ENCODE measurements at places on chromosomes 1 and 21. TPM values are rescaled to one million over a fixed set of nuclear protein-coding genes. Genes with fewer than 3 reads are reported as not detected.

The C1orf87 gene
- total RNA-seq: 1.7 TPM

The HENMT1 gene
- total RNA-seq: 5.6 TPM

The SNX7 gene
- 14.8 TPM for total RNA-seq

The ZNF593 gene
- total RNA-seq: 22.6 TPM

DNA sequence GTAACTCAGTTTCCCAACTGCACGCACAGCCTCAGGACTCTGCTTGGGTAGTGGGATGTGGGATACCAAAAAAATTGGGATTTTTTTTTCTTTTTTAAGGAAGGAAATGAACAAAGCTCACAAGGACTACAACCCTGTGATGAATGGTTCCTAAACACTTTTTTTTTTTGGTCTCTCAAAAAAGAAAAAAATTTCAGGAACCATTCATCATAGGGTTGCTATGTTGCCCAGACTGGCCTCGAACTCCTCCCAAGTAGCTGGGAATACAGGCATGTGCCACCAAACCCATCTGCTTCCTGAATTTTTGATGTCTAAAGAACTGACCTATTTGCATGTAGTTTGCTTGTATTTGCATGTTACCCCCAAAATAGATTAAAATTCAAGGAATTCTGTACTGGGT, 6.8 kb downstream of the MINDY1 start:
- DNase-seq: no peak

- no peak for DNase-seq
These were observed 910 bp upstream of the ANKRD65 start for GRCh38 chr1:1421907-1422464.

DNA sequence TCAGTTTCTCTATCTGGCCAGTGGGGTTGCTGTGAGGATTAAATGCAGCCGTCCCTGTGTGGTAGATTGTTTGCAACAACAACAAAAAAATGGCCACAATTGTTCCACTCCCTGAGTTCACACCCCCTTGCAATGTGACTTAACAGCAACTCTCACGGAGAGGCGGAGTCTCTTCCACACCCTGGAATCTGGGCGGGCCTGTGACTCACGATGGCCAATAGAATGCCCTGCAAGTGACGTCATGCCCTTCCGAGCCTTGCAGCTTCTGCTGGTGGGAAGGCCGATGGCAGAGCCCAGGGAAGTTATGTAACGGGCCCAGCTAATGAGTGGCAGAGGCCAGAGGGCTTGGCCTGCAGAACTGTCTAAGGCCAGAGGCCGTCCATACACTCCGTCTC, 87.9 kb downstream of the RIPK4 start:
- peak; percentile 95 for DNase-seq

DNA sequence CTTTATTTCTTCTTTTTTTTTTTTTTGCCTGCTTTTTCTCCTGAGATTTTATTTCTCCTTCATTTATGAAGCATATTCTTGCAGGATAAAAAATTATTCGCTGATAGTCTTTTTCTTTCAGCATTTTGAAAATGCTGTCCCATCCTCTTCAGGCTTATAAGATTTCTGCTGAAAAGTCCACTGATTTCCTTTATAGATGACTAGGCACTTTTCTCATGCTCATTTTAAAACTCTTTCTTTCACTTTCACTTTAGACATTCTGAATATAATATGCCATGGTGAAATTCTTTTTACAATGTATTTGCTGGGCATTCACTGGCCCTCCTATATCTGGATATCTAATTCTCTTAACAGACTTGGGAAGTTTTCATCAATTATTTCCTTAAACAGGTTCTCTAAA, 25.5 kb upstream of the GTF2B start:
- DNase-seq: no peak

DNA sequence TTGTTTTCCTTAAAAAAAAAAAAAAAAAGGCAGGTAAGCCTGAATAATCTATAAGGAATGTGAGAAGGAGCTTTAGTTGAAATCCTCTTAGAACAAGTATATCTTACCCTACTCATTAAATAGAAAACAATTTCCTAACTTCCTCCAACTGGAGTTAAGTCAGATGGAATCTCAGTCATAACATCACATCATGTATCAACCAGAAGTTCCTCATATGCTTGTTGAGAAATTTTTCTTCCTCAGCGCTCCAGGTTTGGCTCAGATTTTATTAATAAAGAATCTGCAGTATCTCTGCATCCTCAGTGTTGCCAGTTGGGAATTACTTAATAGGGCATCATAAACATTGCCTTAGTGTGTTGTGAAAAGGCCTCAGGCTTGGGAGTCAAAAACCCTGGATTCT, 37.6 kb downstream of the DUSP10 start:
- no peak for DNase-seq

- DNase-seq: no peak
These were observed 31.9 kb downstream of the PDC start for GRCh38 chr1:186429017-186429416.

GRCh38 chr1:23977854-23978191, 2.3 kb downstream of the SRSF10 start:
- no peak for DNase-seq

DNA sequence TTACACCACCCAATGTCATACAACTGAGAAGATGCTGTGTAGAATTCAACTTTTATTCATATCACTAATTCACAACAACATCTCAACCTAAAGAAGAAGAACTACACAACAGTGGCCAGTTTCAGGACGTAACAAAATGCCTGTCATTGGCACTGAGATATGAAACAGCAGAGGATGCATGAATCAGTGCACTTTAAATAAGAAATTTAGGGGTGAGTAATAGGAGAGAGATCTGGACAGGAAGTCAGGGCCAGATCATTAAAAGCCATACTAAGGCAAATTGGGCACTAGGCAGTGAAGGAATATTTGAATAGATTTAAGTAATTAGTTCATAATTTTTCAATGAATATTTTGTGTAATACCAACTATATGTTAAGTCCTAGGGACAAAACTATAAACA, 510.5 kb downstream of the PLPP3 start:
- DNase-seq: no peak

GRCh38 chr1:183279835-183280234, 93.8 kb downstream of the LAMC2 start:
- DNase-seq: peak; percentile 83

- DNase-seq: no peak
These were observed 793.2 kb downstream of the PLA2G4A start for GRCh38 chr1:187621951-187622350.

- no peak for DNase-seq
These were observed 233.3 kb upstream of the C1orf174 start for GRCh38 chr1:4133297-4133938.

GRCh38 chr1:181604482-181605249, 121.3 kb downstream of the CACNA1E start:
- DNase-seq: no peak
